ENCODE measurements at places on chromosomes 2 and 18.

GRCh38 chr2:30425326-30425725, 21.7 kb upstream of the LCLAT1 start:
- DNase-seq: no peak

DNA sequence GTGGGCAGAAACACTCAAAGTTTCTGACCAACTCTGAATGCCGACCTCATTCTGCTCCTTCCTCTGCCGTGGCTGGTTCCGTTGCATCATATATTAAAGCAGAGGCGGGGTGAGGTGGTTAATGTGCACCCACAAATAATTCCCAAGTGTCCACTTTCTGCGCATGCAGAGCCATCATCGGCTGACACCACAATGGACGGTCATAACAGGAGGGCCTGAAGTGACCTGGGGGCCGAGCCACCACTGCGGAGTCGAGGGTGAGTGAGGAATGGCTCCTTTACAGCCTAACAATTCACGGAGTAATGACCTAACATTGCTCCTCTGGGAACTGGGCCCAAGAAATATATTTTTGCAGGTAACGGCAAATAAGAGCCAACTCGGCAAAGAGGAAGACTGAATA, 32.9 kb upstream of the GLI2 start:
- no peak for DNase-seq

DNA sequence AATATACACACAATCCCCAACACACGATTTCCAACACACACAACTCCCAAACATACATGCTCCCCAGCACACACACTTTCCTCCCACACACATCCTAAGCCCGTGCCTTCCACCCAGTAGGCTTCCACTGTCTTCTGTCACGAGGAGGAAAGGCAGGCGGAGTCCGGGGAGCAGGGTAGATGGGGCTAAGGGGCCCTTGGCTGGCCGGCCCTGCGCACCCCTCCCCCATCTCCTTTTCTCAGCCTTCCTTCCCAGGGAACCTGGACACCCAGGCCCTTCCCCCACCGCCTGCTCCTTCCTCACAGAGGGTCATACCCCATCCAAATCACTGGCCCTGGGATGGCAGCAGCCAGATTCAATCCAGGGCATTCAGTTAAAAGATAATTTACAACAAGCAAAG, 3.4 kb upstream of the PDCD1 start:
- DNase-seq: no peak

- DNase-seq: no peak
Observed at GRCh38 chr2:39620067-39620466, 45.6 kb upstream of the TMEM178A start.

DNA sequence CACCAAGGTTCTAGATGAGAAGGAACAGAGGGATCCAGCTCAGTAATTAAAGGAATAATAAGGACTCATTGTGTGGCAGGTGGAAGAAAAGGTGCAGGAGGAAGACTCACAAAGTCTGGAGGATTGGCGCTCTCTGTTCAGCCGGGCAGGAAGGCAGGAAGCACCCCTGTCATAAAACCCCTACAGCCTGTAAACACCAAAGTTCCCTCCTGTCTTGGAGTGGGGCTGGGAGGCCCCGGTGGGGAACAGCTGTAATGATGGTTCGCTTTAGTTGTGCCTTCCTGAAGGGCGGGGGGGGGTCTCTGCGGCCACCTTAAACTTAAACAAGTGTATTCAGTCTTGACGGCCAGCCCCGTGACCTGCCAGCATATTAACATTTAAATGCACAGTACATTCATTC, 84.3 kb downstream of the GBX2 start:
- DNase-seq: no peak

- no peak for DNase-seq
Observed at GRCh38 chr2:207390302-207391095, 139.3 kb upstream of the CREB1 start.

GRCh38 chr2:46164529-46165301, 132.5 kb upstream of the EPAS1 start:
- DNase-seq: no peak

- DNase-seq: no peak
Observed at GRCh38 chr2:160842286-160842685, 317.9 kb upstream of the TANK start.

DNA sequence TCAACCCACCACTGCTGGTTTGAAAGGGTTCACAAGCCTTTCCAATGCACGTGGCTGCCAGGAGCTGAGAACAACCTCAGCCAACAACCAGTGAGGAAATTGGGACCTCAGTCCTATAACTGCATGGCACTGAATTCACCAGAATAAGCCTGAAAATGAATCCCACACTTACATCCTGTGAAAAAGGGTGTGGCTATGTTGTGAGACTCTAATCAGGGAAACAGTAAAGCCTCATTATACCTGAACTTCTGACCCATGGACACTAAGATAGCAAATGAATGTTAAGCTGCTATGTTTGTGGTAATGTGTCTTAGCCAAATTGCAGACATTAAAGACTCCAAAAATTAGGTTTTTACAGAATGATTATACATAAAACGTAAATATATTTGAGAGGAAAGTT, 515.8 kb downstream of the IRS1 start:
- no peak for DNase-seq

- DNase-seq: no peak
Observed at GRCh38 chr2:10584242-10584753, 105.5 kb downstream of the NOL10 start.

DNA sequence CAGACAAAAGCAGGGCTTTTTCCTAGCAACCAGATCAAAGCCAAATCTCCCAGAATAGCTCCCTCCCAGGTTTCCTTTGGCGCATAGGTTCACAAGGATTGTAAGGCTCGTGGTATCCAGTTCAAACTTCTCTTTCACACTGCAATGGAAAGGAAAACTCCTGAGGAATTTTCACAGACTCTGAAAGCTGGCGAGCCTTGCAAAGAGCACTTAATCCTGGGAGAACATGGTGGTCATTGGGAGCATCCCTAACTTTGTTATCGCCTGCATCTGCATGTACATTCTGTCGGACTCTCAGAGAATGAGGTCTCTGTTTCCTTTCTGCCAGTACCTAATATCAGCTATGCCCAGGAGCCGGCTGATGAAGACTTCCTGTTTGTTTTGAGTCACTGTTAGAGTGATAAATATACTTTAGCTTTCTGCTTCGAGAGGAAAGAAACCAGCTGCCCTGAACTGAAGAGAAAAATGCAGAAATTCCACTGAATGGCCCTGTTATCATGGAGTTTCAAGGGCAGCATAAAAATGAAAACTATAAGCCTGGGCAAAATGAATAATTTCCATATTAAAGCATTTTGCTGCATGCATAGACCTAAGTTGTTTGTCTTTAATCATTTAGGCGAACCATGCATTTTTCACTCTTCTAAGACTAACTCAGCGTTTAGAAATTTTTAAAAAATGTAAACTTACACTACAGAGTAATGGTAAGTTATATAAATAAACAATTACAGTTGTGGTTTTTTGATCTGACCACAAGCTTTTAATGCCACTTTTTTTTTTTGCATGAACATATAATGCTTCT, 76.4 kb upstream of the ZEB2 start:
- no peak for DNase-seq

DNA sequence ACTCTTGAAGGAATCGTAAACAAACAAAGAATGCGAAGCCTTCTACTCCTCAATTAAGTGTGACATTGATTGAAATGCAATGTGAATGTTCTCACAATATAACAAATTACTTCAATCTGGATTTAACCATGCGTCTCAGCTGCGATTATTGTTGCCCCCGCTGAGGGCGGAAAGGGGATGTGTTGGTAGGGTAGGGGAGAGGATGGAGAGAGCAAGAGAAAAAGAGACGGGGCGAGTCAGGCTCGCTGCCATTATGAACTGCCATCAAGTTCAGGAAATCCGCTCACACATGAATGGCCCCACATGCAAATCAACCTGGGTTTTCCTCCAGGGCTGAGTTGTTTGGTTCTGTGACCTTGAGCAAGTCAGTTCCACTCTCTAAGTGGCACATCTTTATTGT, 129.8 kb downstream of the PXDN start:
- no peak for DNase-seq

DNA sequence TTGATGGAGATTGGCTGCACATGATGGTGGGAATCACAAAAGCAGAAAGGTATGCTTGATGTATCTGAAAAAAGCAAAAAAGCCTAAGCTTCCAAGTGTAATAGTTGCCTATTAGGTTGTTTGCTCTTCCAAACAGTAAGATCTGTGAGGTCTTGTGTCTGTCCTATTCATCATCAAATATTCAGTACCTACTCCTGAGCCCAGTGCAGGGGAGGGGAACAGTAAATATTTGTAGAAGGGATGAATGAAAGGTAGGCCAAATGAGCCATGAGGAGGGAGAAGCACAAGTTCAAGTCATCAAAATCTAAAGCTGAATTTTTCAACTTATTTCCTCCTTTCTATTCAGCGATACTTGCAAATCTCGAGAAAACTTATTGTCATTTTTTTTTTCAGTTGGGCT, 153.2 kb upstream of the ETAA1 start:
- no peak for DNase-seq

GRCh38 chr18:4193086-4193485, 262.0 kb downstream of the DLGAP1 start:
- DNase-seq: no peak

- DNase-seq: no peak
Observed at GRCh38 chr2:104447831-104448434, 406.0 kb upstream of the POU3F3 start.

DNA sequence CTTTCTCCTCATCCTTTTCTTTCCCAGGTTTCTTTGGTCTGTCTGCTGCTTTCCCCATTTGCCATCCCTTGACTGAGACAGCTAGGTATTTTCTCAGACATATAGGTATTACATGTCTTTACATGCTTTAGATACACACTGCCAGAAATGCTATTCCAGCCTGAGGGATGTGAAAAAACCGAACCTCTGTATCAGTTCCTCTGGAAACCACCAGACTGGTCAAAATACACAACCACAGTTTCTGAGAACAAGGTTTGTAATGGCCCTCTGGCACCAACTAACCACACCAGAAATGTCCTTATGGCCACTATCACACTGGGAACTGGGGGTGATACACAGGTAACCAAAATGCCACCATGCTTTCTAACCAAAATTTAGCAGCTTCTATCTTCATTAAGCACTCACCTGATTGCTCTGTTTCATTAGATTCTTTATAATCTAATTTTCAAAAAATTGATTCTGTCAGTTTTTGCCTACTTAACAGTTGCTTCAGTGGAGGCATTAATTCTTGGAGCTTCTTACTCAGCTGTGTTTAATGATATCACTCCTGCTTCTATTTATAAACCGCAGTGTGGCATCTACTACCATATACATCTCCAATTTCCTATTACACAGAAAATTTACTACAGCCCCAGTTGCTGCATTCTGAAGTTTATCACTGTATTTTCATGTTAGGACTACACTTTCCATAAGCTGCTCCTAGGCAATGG, 243.5 kb downstream of the WDPCP start:
- DNase-seq: no peak

- no peak for DNase-seq
Observed at GRCh38 chr18:60064271-60064670, 164.5 kb downstream of the PMAIP1 start.

DNA sequence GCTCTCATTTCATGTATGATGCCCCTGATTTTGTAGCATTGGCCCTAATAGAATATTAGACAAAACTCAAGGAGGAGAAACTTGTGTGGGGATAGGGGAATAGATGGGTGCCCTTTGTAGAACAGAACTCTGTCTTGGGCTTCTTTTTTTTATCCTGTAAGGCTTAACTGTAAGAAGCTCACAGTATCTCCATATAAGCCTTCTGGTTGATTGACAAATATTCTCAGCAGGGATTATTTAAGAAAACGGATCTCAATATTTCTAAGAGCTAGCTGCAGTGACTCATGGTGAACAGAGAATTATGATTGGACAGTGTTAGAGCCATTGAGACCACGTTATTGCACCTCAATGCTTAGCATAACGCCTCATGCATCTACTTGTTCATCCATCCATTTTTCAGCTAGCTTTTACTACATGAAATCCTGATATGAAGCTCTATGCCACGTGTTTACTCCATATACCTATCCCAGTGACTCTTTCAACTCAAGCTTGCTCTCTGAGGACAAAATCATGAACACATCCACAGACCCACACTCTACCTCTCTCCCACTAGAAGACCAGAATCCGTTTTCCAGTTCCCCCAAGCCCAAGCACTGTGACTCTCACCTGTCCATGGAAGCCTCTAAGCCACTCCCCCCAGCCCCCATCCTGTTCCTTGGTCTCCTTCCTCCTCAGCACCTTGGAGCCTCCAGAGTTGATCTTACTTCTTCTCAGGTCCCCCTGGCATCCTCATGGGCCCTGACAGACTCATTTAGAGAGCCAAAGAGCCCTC, 99.2 kb downstream of the BCL2L11 start:
- DNase-seq: no peak

DNA sequence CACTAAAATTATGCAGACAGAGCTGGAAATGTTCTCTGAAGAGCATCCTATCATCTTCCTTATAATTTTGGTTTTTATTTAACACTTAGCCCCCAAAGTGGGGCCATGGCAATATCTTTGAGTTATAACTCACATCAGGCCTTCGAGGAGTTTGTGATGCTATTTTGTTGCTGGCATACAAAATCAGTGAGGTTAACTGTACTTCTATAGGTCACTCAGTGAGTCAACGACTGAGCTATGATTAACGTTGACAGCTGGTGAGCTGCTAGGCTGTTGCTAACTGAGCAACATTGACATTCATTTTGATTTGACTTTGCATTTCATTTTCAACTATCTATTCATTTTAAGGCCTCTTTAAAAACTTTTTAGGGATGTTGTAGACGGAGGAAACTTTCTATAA, 50.0 kb downstream of the GPD2 start:
- DNase-seq: no peak

- no peak for DNase-seq
Observed at GRCh38 chr2:143083636-143084035, 45.6 kb upstream of the ARHGAP15 start.

DNA sequence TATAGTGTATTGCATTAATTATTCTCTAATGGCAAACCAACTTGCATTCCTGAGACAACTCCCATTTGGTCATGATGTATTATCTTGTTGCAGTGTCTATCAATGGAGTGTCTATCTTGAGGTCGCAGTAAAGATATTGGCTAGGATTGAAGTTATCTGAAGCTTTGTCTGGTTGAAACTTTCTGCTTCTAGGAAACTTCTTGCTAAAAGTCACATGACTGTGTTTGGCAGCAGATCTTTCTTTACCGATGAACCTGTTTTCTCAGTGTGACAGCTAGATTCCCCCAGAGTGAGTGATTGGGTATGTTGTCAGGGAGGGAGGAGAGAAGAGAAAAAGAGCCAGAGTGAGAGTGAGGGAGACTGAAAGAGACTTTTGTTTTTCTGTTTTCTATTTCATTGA, 119.6 kb downstream of the QPCT start:
- DNase-seq: no peak

GRCh38 chr2:5353565-5353964, 338.6 kb upstream of the SOX11 start:
- DNase-seq: no peak

DNA sequence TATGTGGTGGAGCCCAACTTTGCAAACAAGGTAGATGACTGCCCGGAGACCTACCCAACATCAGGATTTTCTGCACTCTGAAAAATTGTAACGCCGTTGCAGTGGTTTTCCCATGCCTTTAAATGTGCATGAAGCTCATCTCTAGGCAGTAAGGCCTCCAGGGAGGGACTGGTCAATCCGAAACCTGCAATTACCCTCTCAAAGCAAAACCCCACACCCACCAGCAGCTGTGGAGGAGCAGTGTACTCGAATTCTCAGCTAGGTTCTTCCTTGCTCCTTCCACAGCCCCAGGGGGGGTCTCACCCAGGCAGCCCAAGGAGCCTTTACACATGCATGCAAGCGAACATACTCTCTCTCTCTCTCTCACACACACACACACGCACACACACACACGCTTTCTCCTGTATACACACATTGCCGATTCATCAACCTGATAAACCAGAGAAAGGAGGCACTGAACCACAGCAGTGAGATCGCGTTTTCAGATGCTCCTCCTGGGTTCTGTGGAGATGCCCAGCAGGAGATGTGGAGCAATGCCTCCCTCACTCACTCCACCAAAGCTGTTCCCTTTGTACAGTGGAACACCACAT, 109.2 kb downstream of the VIT start:
- DNase-seq: no peak

All from stimulated activated CD8-positive, alpha-beta memory T cell treated with anti-CD3 and anti-CD28 coated beads, Interleukin-4, amount 100 ng/mL, for 24 hours (primary cell).